ENCODE measurements at places on chromosomes 7 and 10.

GRCh38 chr7:29432721-29433120, 130.9 kb upstream of the PRR15 start:
- no peak for DNase-seq

- DNase-seq: no peak
These were observed 81.9 kb downstream of the KCNMA1 start for GRCh38 chr10:77555591-77556212.

GRCh38 chr7:138903859-138904435, 77.2 kb downstream of the KIAA1549 start:
- no peak for DNase-seq

DNA sequence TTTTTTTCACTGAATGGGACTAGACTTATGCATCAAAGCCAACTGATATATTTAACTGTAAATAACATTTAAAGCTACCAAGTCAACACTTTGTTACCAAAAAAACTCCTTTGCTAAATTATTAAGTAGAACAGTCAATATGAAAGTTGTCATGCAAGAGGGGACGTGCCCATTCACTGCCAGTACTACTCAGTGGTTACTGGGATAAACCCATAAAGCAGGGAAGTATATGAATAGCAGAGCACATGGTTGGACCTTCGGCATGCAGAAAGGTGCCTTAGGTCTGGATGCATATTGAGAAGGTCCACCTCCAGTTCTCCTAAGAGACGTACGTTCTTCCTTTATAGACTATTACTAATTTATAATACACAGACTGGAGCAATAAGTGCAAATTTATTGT, 120.1 kb downstream of the SVOPL start:
- no peak for DNase-seq

DNA sequence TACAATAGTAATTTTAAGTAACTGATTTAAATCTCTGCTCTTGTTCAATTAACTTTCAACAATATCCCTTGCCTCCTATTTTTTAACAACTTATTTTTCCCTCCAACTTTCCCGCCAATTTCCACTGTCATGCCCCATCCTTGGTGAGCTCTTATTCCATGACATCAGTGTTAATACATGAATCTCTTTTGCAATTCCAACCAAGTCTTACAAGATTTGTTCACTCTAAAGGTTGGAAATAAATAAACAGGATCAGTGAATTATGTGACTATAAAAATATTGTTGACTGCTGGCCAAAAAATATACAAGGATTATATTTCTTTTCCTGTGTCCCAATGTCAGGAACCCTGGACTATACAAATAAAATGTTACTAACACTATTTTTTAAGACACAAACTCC, 21.0 kb upstream of the AGMO start:
- no peak for DNase-seq

- no peak for DNase-seq
These were observed 58.9 kb upstream of the C10orf90 start for GRCh38 chr10:126729314-126729870.

- no peak for DNase-seq
These were observed 28.2 kb upstream of the SEMA3D start for GRCh38 chr7:85215098-85215497.

DNA sequence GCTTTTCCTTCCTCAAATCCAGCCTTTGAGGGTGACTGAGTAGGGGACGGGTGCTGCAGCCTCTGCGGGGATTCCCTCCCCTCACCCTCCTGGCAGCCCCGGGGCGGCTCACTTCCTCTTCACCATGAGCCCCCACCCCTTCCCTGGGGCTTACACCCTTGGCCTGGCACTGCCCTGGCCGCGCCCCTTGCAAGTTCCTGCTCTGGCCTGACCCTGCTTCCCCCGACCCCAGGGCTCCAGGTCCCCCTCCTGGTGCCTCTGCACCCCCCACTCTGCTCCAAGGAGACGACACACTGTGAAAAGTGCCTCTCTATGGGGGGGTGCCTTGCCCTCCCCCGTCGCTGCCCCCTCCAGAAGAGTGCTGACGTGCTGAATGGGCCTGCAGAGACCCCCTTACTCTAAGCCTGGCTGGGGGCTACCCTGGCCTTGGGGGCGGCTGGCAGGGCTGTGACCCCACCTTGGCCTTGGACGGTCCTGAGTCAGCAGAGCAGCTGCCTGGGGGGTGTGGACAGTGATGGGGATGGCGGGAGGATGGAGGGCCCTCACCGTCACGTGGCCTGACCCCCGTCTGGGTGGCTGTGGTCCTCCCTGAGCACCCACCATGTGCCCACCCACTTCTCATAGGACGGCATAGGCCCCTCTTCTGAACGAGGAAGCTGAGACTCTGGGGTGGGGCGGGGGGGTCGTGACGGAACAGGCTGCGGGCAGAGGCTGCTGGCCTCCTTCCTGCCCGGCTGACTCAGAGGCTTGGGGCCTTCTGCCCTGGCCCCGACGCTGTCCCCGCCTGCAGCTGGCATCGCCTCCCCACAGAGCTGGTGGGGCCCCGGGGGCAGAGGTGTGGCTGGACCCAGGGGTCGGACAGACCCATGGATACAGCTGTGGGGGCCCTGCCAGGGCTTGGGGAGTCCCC, 9.8 kb downstream of the LFNG start:
- peak; percentile 47 for DNase-seq

DNA sequence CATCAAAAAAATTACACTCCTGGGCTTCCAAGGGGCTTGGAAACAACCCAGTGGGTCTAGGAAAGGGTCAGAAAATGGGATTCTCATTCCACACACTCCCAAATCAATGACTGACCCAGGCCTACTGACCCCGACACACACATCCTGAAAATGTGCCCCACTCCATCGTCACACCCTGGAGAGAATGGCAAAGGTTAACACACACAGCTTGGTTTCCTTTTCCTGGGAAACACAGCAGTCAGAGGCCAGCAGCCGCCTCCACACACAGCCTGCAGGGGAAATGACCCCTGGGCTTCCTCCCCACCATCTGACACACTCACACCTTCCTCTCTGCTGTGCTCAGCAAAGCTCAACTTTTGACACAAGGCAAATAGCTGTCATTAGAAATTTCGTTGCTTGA, 42.9 kb downstream of the SH3PXD2A start:
- no peak for DNase-seq

- peak; percentile 37 for DNase-seq
These were observed 99.6 kb upstream of the DIP2C start for GRCh38 chr10:788796-789748.

- no peak for DNase-seq
These were observed 22.0 kb upstream of the BMPR1A start for GRCh38 chr10:86734207-86734988.

GRCh38 chr7:28871077-28871476, 87.1 kb downstream of the TRIL start:
- DNase-seq: no peak

GRCh38 chr10:10259013-10259412, 758.7 kb upstream of the CELF2 start:
- no peak for DNase-seq

DNA sequence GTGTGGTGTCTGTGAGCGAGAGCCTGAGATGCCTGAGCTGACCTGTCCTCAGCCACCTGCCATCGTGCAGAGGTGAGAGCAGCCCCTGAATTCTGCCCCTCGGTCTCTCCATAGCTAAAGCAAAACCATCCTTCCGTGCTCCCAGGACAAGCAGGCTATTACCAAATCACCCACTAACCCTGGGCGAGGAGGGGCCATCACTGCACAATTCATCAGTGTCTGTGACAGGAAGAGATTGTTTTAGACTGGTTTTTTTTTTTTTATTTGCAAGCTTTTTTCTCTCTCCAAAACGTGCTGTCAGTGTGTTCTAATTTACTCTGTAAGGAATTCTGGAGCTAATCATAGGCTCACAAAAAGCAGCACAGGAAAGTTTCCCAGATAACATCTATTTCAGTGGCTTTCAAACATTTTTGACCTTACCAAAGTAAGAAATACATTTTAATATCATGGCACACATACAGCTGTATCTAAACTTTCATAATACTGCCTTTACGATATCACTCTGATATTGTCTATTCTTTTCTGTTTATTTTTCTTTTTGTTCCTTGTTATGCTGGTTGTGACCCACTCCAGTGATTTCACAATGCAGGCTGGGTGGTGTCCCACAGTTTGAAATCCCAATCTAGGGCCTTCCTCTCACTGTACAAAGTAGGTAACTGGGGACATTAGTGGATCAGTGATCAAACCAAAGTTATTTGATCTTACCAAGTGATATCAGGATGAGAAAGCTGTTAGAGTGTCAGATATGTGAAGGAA, 62.8 kb downstream of the EGFR start:
- DNase-seq: no peak

- no peak for DNase-seq
These were observed 136.4 kb upstream of the ASAH2 start for GRCh38 chr10:50387732-50388073.

DNA sequence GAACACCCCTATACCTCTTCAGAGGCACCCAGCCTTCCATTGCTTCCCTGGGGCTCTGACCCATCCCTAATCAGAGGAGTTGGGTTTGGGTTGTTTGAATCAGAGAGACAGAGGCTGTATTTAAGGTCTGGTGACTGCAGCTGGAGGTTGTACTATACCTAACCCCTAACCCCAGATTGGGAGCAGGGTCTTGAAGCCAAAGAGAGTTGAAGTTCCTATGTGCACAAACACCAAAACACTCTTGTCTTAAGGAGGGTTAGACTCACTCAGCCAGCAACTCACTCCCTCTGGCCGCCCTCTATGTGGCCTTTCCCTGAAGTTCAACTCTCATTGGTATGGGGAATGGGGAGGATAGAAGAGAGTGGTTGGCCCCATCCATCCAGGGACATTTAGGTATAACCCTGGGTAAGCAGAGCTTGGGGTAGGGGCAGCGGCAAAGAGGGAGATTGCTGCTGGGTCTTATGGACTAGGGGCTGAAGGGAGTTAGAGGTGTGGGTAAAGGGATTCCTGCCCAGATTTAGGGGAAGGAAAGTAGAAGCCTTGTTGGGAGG, 80.0 kb downstream of the PAX2 start:
- no peak for DNase-seq

- DNase-seq: no peak
These were observed 26.5 kb downstream of the ACSM6 start for GRCh38 chr10:95220539-95220938.

GRCh38 chr10:18959369-18959768, 89.2 kb upstream of the MALRD1 start:
- DNase-seq: no peak

DNA sequence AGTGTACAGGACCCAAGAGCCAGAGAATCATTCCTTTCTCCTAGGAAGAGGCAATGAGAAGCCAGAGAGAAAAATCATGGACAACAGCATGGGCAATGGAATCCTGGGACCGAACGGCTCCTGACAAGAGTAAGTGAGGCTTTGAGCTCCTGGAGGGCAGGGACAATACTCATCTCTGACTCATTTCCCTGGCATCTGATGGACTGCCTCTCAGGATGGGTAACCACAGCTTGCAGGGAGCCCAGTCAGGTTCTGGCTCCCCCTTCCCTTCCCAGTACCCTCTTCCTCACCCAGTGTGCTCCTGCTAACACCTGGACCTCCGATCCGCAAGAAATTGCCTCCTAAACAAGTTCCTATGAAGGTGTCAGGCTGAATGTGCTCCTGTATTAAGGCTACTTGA, 51.2 kb upstream of the SORCS3 start:
- DNase-seq: no peak

DNA sequence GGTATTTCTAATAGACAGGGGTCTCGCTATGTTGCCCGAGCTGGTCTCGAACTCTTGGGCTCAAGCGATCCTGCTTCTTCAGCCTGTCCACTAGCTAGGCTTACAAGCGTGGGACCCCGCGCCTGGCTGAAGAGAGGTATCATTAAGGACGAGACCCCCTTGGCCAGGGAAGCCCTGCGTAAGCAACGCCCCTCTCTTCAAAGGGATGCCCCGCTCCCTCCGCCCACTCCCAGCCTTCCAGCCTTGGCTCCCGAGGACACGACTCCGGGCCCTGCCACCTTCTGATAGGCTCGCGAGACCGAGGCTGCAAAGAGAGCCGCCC, 220 bp upstream of the ZKSCAN5 start:
- no peak for DNase-seq

DNA sequence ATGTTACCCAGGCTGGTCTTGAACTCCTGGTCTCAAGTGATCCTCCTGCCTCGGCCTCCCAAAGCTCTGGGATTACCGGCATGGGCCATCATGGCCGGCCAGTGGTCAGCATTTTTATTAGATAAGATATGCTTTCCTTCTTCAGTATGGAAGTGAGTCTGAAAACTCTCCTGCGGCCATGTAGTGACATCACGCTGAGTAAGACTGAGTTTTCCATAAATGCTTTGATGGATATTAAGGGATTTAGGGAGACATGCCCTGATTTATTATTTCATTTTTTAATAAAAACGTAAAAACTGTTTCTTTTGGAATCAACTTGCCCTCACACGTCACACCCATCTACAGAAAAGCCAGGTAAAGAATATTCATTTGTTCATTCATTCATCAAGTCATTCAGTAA, 48.4 kb downstream of the DYNC1I1 start:
- DNase-seq: no peak

GRCh38 chr7:150524018-150524417, 9.3 kb downstream of the GIMAP7 start:
- peak; percentile 39 for DNase-seq

GRCh38 chr10:35451151-35452016, 115.1 kb downstream of the CCNY start:
- no peak for DNase-seq

- no peak for DNase-seq
These were observed 71.7 kb downstream of the AMZ1 start for GRCh38 chr7:2759736-2760097.

DNA sequence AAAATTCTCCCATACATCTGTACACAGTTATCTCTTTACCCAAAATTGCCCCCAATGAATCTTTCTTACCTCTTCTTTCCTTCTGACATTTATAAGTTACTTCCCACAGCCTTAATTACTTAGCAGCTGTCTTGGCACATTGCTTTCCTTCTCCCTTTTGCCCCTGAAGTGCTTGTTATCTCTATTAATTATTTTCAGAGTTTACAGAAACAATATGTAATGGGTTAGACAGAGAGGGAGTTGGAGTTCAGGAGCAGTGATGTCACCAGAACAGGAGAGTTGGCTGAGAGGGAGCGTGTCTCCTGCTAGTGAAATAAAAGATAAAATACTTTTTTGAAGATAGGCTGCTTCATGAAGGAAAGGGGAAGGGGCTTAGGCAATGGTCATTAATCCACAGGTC, 57.4 kb downstream of the ITGB8 start:
- no peak for DNase-seq

GRCh38 chr7:155808549-155809331, 3.5 kb downstream of the SHH start:
- DNase-seq: no peak

GRCh38 chr10:133225707-133226191, 4.3 kb upstream of the UTF1 start:
- no peak for DNase-seq

DNA sequence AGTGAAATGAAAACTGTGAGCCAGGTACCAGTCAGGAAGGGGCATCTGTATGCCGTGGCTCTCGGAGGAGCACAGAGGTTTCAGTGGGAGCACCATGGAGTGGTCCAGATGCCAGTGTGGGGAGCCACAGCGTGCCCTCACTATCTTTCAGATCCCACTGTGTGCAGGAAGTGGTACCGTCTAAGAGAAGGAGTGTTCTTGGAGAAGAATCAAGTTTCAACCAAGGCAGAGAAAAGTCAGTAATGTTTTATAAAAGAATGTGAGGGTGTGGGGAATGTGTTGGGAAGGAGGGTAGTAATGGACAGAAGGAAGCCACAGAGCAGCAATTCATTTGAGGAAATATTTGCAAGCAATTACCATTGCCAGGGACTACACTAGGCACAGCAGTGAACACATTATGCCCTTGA, 35.6 kb downstream of the PRKAR2B start:
- no peak for DNase-seq
